Renal cortical epithelial cell (primary cell): ENCODE measurements at places on chromosomes 11 and 22. TPM values are rescaled to one million over a fixed set of nuclear protein-coding genes. Genes with fewer than 3 reads are reported as not detected.

- no peak for DNase-seq
Measured at GRCh38 chr11:65648997-65649493, 11.1 kb downstream of the SIPA1 start.

- peak; percentile 67 for DNase-seq
Measured at GRCh38 chr11:88398372-88398771, 60.8 kb upstream of the CTSC start.

SFI1 gene
- 12.3 and 20.2 TPM in 2 replicates for total RNA-seq

GRCh38 chr11:71964641-71965040 lies 34.1 kb upstream of the IL18BP start:
- DNase-seq: peak; percentile 71

- no peak for DNase-seq
Measured at GRCh38 chr22:27329131-27329850, 472.3 kb downstream of the MN1 start.

- DNase-seq: no peak
Measured at GRCh38 chr22:47376322-47376700, 613.9 kb downstream of the TBC1D22A start.

GRCh38 chr11:125214601-125215565 lies 50.3 kb downstream of the PKNOX2 start:
- DNase-seq: no peak

GRCh38 chr11:28488336-28488735 lies 380.1 kb downstream of the METTL15 start:
- DNase-seq: no peak

CAPN1 gene
- 223 and 251 TPM in 2 replicates for total RNA-seq

GRCh38 chr11:122138744-122139594 lies 23.0 kb upstream of the BLID start:
- no peak for DNase-seq
